IPS DF 19.7 (cell line): ENCODE measurements at places on chromosomes 1 and 21.

GRCh38 chr1:201605385-201606010 lies 66.6 kb downstream of the NAV1 start:
- no peak for DNase-seq

- no peak for DNase-seq
Observed at GRCh38 chr21:42974832-42975820, 764 bp downstream of the PKNOX1 start.

DNA sequence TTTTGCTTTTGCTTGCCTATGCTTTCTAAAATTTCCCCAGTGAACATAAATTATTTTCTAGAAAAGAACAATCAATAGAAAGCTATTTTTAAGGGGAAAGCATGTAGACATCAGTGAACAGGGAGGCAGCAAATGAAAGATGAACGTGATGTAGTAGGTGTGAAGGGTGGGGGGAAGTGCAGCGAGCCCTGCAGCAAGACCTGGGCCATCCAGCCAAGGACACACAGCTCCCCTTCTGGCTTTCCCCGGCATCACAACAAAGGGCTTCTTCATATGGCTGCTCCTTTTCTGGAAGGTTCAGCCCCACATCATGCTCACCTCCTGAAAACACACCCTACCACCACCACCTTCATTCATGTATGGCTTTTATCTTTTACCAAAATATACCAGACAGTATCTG lies 109.2 kb upstream of the ETS2 start:
- DNase-seq: no peak

GRCh38 chr1:29282924-29283803 lies 46.8 kb downstream of the PTPRU start:
- peak; percentile 94 for DNase-seq

DNA sequence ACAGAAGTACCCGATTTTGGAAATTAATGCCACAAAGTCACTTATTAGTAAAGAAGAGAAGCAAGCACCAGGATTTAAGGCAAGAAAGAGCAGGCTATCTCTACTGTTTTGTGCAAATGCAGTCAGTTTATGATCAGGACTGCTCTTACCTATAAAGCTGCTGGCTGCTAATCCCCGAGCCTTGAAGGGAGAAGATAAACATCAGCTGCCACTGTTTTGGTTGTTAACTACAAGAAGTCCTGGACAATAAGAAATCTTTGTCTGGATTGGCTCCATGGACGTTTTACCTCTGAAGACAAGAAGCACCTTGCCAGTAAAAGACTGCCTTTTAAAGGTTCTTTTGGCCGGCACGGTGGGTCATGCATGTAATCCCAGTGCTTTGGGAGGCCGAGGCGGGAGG lies 21.4 kb downstream of the FRRS1 start:
- no peak for DNase-seq

- no peak for DNase-seq
Observed at GRCh38 chr1:154338875-154339274, 13.6 kb downstream of the ATP8B2 start.
